ENCODE measurements at places on chromosomes 1 and 21. TPM values are rescaled to one million over a fixed set of nuclear protein-coding genes. Genes with fewer than 3 reads are reported as not detected.

The SPATA17 gene
- total RNA-seq, result not detected

- H3K4me1 ChIP-seq, result peaks cover 5% of the 10 kb centered on the region
- no peak for DNase-seq
- H3K27me3 ChIP-seq, result no peaks in the 10 kb centered on the region
These were observed 86.1 kb upstream of the BMP8A start for GRCh38 chr1:39405358-39405757.

DNA sequence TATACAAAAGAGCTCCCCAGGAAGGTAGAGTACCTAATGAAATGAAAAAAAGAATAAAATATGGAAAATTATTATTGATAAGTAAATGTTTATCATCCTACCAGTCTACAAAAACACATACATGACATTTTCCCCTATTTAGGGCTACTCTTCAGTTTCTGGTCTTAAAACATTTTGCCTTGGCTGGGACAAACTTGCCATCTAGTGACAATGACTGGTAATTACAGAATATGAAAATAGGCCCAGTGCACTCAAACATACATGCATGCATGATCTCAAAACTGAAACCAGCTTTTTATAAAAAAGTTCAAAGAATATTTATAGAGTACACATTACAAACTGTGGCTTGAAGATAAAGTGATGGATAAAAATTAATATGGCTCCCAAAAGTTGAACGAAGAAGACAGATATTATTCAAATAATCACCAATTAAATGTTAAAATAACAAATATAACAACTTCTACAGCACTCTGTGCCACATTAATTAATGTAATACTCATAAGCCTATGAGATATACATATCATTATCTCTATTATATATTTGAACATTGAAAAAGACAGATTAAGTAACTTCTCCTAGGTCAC, 10.5 kb upstream of the RNPC3 start:
- no peak overlapping the region for H3K4me3 ChIP-seq
- no peak for DNase-seq
- no peaks in the 10 kb centered on the region for H3K27me3 ChIP-seq
- no peak overlapping the region for H3K27ac ChIP-seq

DNA sequence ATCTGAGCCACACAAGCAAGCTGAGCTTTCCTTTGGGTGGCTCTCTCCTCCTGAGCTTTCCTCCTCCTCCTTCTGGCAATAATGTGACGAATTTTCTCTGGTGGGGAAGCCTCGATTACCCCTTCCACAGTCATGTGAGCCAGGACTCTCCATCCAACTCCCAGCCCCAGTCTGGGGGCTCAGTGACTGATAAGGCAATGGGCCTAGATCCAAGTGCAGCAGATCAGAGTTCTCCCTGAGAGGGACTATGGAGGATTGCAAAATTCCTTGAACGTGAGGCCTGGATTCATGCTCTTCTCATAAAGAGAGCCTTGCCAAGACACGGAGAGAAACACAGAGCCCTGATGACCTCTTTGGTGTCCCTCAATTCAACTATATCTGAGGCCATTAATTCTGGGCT, 31.3 kb upstream of the TRIM67 start:
- no peak for DNase-seq
- no peaks in the 10 kb centered on the region for H3K36me3 ChIP-seq
- no peaks in the 10 kb centered on the region for H3K27me3 ChIP-seq

DNA sequence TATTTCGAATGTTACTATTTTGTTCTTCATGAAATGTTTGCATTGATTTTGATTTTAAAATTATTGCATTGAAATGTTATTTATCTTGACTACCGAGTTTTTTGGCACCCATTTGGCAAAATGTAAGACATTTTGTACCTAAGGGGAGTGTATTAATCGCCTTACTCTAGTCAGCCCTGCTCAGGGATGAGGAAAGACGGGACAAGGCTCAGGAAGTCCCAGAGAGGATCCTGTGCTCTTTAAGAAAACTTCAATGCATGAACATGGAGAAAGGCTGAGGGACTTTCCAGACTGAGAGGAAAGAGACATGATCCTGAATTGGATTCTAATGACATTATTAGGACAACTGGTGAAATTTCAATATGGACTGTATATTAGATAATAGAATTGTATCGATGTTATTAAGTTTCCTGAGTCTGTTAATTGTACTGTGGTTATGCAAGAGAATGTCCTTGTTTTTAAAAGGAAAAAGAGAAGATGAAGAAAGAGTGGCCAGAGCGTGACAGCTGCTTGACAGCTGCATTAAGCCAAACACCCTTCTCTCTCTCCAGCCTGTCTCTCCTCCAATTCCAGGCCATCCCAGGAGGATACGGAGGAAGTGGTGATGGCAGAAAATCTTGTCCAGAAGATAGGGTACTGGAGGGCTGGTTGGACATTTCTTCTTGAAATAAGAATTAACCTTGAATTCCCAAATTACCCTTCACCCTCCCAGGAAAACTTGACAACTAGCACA, 66.0 kb downstream of the PLEKHA6 start:
- H3K4me3 ChIP-seq, result no peak overlapping the region
- DNase-seq, result no peak
- H3K36me3 ChIP-seq, result no peaks in the 10 kb centered on the region
- no peak overlapping the region for H3K27ac ChIP-seq

- H3K4me1 ChIP-seq, result no peaks in the 10 kb centered on the region
- H3K4me3 ChIP-seq, result no peak overlapping the region
- H3K27me3 ChIP-seq, result no peaks in the 10 kb centered on the region
These were observed 164.1 kb upstream of the IRF2BP2 start for GRCh38 chr1:234773936-234774677.

DNA sequence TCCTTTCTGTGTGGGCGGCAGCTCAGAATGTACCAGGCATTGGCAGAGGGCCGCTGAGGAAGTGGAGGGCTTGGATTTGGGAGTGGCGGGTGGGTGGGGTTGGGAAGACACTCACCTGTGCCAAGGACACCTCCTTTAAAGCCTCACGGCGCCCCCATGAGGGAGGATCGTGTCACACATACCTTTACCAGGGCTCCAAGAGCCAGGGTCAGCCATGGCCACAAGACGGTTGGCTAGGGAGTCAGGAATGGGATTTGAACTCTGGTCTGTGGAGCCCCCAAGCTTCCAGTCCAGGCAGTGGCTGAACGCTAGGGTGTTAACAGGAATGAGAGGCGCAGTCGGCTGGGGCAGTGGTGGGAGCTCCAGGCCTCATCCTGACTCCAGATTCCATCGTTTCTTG, 4.6 kb downstream of the NBL1 start:
- no peaks in the 10 kb centered on the region for H3K36me3 ChIP-seq
- H3K27me3 ChIP-seq, result no peaks in the 10 kb centered on the region
- no peak overlapping the region for H3K4me3 ChIP-seq
- DNase-seq, result no peak
- peak overlapping the region; percentile 78 for H3K27ac ChIP-seq
- peaks cover 53% of the 10 kb centered on the region for H3K4me1 ChIP-seq

DNA sequence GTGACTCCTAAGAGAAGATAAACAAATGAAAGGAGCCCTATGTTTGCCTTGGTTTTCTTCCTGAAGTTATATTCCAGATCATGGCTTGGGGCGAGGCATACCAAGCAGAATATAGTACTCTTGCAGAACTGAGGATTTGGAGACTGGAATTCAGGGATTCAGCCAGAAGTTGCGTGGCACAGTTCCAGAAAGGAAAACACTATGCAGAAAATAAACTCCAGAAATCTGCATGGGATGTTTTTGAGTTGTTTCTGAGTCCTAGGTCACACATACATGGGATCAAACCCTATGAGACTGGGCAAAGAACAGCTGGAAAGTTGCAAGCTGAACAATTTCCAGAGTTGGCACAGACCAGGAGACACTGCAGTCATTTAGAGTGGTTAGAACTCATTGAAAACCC, 42.9 kb upstream of the IFFO2 start:
- no peaks in the 10 kb centered on the region for H3K4me1 ChIP-seq
- H3K4me3 ChIP-seq, result no peak overlapping the region
- H3K27me3 ChIP-seq, result no peaks in the 10 kb centered on the region

GRCh38 chr1:31101147-31101502, 35.6 kb upstream of the PUM1 start:
- H3K4me1 ChIP-seq, result no peaks in the 10 kb centered on the region
- no peak overlapping the region for H3K4me3 ChIP-seq
- no peak for DNase-seq
- H3K36me3 ChIP-seq, result no peaks in the 10 kb centered on the region
- H3K27me3 ChIP-seq, result no peaks in the 10 kb centered on the region

GRCh38 chr1:109704173-109704572, 7.9 kb upstream of the GSTM5 start:
- no peak overlapping the region for H3K27ac ChIP-seq
- no peaks in the 10 kb centered on the region for H3K36me3 ChIP-seq
- H3K27me3 ChIP-seq, result no peaks in the 10 kb centered on the region
- DNase-seq, result no peak
- H3K4me1 ChIP-seq, result no peaks in the 10 kb centered on the region
- H3K4me3 ChIP-seq, result no peak overlapping the region

Measured in ascending aorta (tissue), 2 donors.